ENCODE measurements at places on chromosomes 5 and 9. TPM values are rescaled to one million over a fixed set of nuclear protein-coding genes. Genes with fewer than 3 reads are reported as not detected.

The LHX2 gene
- not detected for total RNA-seq

The IFNA13 gene
- total RNA-seq, result not detected

The ANGPTL2 gene
- not detected for total RNA-seq

The F12 gene
- total RNA-seq, result 0.45 TPM

The CXCL14 gene
- not detected for total RNA-seq

The ZNF879 gene
- 3.2 TPM for total RNA-seq

The BASP1 gene
- 8.1 TPM for total RNA-seq

The GRIN1 gene
- not detected for total RNA-seq

The UGT3A2 gene
- not detected for total RNA-seq

The NDST1 gene
- total RNA-seq, result 4.0 TPM

The GPBP1 gene
- 88.3 TPM for total RNA-seq

The TAF11L12 gene
- not detected for total RNA-seq

The NIM1K gene
- total RNA-seq, result 2.5 TPM

The FOXD4L6 gene
- not detected for total RNA-seq

The PCDHA9 gene
- total RNA-seq, result not detected

The DEPDC1B gene
- total RNA-seq, result 30.0 TPM

The ARL14EPL gene
- not detected for total RNA-seq

The OTULINL gene
- total RNA-seq, result 14.6 TPM

The GDA gene
- total RNA-seq, result not detected

The LHX6 gene
- total RNA-seq, result not detected
